ENCODE measurements at places on chromosomes 5 and 9.

DNA sequence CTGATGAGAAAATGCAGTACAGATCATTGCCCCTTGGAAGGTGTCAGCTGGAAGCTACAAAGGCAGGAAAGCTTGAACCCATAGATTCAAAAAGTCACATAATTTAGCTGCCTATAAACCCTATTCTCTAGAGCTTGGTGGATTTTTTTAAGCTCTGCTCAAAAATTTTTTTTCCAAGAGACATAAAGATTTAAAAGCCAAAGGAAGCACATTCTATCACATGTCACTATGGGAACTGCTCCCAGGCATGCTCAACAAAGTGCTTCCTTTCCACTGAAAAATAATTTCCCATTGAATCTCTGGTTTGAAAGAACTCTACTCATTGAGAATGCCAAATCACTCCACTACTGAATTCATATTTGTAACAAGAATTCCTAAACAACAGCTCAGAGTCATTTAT, 419.8 kb downstream of the CETN3 start:
- DNase-seq: no peak

DNA sequence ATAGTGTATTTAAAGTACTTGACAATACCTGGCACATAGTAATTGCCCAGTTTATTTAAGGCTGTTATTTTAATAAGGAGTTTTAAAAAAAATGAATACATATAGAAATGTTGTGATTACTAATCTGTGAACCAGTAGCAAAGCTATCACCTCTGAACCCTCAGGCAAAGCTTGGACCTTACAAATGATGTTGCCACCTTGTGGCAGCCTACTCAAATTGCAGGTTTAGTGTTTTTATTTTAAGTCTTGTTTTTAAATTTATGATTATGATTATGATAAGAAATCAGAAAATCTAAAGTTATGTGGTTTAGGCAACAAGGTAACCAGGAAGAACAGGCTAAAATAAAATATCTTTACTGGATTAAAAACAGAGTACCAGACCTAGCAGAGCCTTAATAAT, 35.8 kb downstream of the PPARGC1B start:
- DNase-seq: no peak

- DNase-seq: no peak
Observed at GRCh38 chr5:142006363-142007236, 6.2 kb downstream of the GNPDA1 start.

- no peak for DNase-seq
Observed at GRCh38 chr5:32504329-32504988, 59.9 kb upstream of the ZFR start.

GRCh38 chr9:20804489-20805250, 120.6 kb downstream of the FOCAD start:
- DNase-seq: no peak

- DNase-seq: no peak
Observed at GRCh38 chr9:132283863-132284262, 70.9 kb downstream of the SETX start.

DNA sequence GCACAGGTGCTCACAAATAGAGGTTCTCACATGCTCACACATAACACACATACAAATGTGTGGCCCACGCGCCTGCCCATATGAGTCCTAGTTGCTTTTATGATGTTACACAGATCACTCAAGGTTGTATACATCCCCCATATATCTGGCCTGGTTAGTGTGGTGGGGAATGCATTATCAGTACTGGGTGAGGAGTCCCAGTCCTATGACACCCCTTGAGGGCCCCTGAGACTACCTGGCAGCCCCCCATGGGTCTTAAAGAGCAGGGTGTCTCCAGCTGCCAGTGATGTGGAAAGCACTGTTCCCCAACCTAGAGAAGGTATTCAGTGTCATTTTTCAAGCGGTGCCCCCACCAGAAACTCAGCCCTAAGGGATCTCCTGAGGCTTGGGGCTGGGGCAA, 2.8 kb upstream of the HAND1 start:
- DNase-seq: no peak

GRCh38 chr5:146656703-146657102, 140.7 kb upstream of the GPR151 start:
- no peak for DNase-seq

- no peak for DNase-seq
Observed at GRCh38 chr5:67619636-67620035, 423.0 kb upstream of the CD180 start.

GRCh38 chr5:65157906-65158603, 323.7 kb downstream of the ADAMTS6 start:
- peak; percentile 69 for DNase-seq

DNA sequence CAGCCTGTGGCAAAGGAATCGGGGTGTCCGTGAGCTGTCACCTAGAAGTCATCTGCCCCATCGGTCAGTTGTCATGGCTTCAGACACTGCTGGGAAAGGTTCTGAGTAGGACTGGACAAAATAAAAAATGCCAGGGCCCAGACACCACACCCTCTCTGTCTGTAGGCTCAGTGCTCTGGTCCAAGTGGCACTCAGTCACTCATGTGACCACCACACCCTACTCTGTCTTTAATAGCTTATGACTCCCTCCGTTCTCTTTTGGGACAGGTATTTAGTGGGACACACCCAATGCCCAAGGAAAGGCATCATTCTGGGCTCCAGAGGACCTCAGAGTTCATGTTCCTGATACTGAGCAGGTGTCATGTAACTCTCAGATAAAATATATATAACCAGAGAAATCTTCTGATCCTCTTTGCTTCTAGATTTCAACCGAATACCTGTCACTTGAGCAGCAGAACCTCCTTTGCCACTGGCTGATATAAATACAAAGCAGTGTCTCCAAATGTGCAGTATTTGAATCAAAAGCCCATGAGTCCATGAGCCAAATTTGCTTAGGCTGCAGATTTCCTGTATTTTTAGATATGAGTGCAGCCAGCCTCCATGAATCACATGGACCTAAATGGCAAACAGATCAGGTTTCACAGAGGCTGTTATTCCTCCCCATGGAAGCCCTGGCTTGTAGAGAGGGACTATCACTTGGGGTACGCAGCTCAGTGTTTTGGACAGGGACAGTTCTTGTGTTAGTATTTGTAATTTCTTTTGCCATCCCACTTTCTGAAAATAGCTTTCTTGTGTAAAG, 272.0 kb downstream of the ARHGAP26 start:
- peak; percentile 40 for DNase-seq

GRCh38 chr5:52989781-52990527, 802 bp downstream of the ITGA2 start:
- DNase-seq: peak; percentile 56

DNA sequence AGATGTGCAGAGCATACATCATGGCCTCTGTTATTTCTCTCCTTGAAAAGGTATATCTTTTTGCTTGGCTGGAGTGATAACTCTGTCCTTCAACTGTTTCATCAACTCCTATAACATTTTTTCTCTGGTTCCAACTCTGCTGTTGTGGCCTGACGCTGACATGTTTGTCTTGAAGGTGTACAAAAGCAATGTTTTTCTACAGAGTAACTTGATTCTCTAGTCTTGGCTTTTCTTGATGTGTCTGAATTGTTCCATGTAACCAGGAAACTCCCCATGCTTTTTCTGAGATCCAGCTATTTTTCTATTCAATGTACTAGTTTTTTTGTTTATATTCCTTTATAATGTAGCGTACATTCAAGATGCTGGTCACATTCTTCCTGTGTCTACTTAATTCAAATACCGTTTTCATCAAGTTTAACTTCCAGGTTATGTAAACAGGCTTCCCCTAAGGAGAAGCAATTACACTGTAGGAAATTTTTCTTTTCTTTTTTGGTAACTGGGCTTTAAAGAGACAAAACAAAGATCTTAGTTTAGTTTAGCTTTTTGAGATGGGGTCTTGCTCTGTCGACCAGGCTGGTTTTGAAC, 6.7 kb upstream of the CPLANE1 start:
- no peak for DNase-seq

DNA sequence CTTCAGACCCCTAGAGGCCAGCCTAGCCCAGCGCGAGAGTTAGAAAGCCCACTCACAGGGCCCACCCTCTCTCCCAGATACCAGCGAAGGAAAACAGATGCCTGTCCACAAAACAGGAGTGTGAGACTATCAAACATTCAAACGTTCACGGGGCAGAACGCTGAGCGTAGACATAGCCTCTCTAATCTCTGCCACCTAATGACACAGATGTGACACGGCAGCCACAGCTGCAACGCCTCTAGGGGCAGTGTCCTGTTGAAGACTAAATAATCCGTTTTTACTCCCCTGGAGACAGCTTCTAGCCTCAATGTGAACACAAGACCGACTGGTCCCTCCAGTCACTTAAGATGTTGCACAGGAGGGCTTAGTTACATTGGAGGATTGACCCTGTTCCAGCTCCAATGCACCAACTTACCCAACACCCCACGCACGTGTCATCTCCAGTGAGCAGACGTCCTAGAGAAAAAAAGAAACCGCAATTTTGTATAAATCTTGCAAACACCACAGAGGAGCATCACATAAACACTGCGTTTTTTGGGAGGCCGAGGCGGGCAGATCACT, 14.3 kb downstream of the DIPK1B start:
- DNase-seq: peak; percentile 43

GRCh38 chr9:32991897-32992594, 9.4 kb downstream of the APTX start:
- no peak for DNase-seq

- DNase-seq: no peak
Observed at GRCh38 chr9:130275156-130275555, 9.6 kb downstream of the HMCN2 start.

DNA sequence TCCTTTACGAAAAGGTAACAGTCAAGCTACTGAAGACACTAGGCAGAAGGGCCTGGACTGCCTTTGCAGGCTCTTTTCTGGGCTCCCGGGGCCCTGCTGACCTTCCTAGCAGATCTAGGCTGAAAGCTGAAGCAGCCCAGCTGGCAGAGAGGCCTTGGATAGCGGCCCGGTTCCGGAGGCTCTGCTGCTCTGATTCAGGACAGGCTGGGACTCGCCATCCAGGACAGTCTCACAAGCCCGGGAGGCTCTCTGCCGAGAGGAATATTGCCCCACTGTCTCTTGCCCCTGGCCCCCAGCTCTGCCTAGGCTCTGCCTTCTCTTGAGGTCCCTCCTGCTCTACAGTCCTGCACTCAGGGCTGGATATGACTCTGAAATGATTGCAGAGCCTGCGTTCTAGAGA, 67.8 kb downstream of the PSD2 start:
- DNase-seq: peak; percentile 57
